HFFc6 (cell line): ENCODE measurements at places on chromosomes 3 and 15.

- peaks cover 13% of the 10 kb centered on the region for H3K4me1 ChIP-seq
- H3K4me3 ChIP-seq, result no peak overlapping the region
- no peak overlapping the region for H3K27ac ChIP-seq
- no peaks in the 10 kb centered on the region; the same call in 1 of the 2 replicates for H3K36me3 ChIP-seq
Measured at GRCh38 chr3:16520970-16521881, 7.7 kb upstream of the RFTN1 start.

DNA sequence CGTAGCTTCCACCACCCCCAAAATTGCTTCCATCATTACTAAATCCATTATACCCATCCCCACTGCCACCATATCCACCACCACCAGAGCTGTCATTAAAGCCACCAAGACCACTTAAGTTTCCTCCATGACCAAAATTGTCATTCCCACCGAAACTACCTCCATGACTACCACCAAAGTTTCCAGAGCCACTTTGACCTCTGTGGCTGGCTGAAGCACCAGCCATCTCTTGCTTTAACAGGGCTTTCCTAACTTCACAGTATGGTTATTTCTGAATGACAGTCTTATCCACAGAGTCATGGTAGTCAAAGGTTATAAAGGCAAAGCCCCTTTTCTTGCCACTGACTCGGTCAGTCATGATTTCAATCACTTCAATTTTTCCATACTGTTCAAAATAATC lies 24.3 kb upstream of the DENND4A start:
- H3K4me1 ChIP-seq, result peaks cover 19% of the 10 kb centered on the region
- no peak overlapping the region for H3K4me3 ChIP-seq
- H3K27ac ChIP-seq, result no peak overlapping the region

GRCh38 chr3:137514853-137515252 lies 249.3 kb upstream of the SOX14 start:
- H3K36me3 ChIP-seq, result no peaks in the 10 kb centered on the region
- no peak for DNase-seq
- no peak overlapping the region for H3K27ac ChIP-seq

GRCh38 chr3:189419683-189420082 lies 211.5 kb upstream of the TP63 start:
- H3K27me3 ChIP-seq, result no peaks in the 10 kb centered on the region
- H3K27ac ChIP-seq, result no peak overlapping the region
- H3K4me3 ChIP-seq, result no peak overlapping the region
- H3K4me1 ChIP-seq, result no peaks in the 10 kb centered on the region

GRCh38 chr3:68018275-68018674 lies 363.9 kb upstream of the SUCLG2 start:
- H3K36me3 ChIP-seq, result no peaks in the 10 kb centered on the region
- no peak overlapping the region for H3K4me3 ChIP-seq
- H3K27me3 ChIP-seq, result no peaks in the 10 kb centered on the region
- no peak overlapping the region for H3K27ac ChIP-seq
- DNase-seq, result no peak
- no peaks in the 10 kb centered on the region for H3K4me1 ChIP-seq

GRCh38 chr3:189911001-189911400 lies 209.7 kb downstream of the P3H2 start:
- H3K27ac ChIP-seq, result no peak overlapping the region
- H3K4me3 ChIP-seq, result no peak overlapping the region
- peaks cover 42% of the 10 kb centered on the region for H3K4me1 ChIP-seq
- no peaks in the 10 kb centered on the region for H3K36me3 ChIP-seq
- no peak for DNase-seq

GRCh38 chr15:51736751-51737521 lies 519 bp downstream of the LYSMD2 start:
- peaks cover 49% of the 10 kb centered on the region for H3K4me1 ChIP-seq
- peak overlapping the region; percentile 40; the same call in 1 of the 2 replicates for H3K27ac ChIP-seq
- no peaks in the 10 kb centered on the region for H3K36me3 ChIP-seq
- no peaks in the 10 kb centered on the region; the same call in 1 of the 2 replicates for H3K27me3 ChIP-seq

GRCh38 chr3:194986208-194987043 lies 284.5 kb downstream of the XXYLT1 start:
- no peak overlapping the region for H3K4me3 ChIP-seq
- no peaks in the 10 kb centered on the region for H3K36me3 ChIP-seq
- no peak for DNase-seq
- H3K4me1 ChIP-seq, result no peaks in the 10 kb centered on the region

- no peaks in the 10 kb centered on the region; the same call in 1 of the 2 replicates for H3K27me3 ChIP-seq
- H3K4me3 ChIP-seq, result no peak overlapping the region
- no peak overlapping the region; the same call in 1 of the 2 replicates for H3K27ac ChIP-seq
- H3K36me3 ChIP-seq, result no peaks in the 10 kb centered on the region
- peak; percentile 44 for DNase-seq
Measured at GRCh38 chr15:87144775-87145174, 1065.1 kb downstream of the AGBL1 start.

DNA sequence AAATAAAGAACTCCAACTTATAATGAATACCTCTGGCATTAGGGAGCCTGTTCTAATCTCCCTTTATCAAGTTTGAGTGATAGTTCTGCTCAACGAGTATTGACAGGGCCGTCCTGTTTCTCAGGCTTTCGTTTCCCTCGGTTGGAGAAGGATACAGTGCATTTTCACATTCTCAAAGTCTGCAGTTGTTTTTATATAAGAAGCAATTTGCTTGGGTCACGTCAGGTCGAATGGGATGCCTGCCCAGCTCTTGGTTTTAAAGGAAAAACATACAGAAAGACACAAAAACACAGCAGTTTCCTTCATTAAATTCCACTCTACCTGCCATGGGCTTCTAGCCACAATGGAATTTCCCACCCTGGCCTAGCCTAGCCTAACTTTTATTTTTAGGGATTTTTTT lies 366.3 kb downstream of the TIGIT start:
- no peaks in the 10 kb centered on the region for H3K27me3 ChIP-seq
- peak overlapping the region; percentile 51 for H3K27ac ChIP-seq
- peaks cover 26% of the 10 kb centered on the region for H3K4me1 ChIP-seq

- peak; percentile 89 for DNase-seq
- no peaks in the 10 kb centered on the region for H3K36me3 ChIP-seq
- H3K27ac ChIP-seq, result peak overlapping the region; percentile 72
- H3K27me3 ChIP-seq, result no peaks in the 10 kb centered on the region; the same call in none of the 2 replicates
- peak overlapping the region; percentile 50 for H3K4me3 ChIP-seq
Measured at GRCh38 chr15:84914909-84915605, 30.6 kb downstream of the SLC28A1 start.

GRCh38 chr3:75985432-75985831 lies 200.1 kb upstream of the ZNF717 start:
- no peak overlapping the region for H3K27ac ChIP-seq
- peaks cover 4% of the 10 kb centered on the region; the same call in 1 of the 2 replicates for H3K36me3 ChIP-seq
- H3K27me3 ChIP-seq, result no peaks in the 10 kb centered on the region

- H3K27ac ChIP-seq, result no peak overlapping the region
- no peak for DNase-seq
- H3K4me1 ChIP-seq, result no peaks in the 10 kb centered on the region
- H3K36me3 ChIP-seq, result no peaks in the 10 kb centered on the region
- H3K27me3 ChIP-seq, result peaks cover 37% of the 10 kb centered on the region
Measured at GRCh38 chr15:38627689-38628277, 63.2 kb upstream of the RASGRP1 start.

DNA sequence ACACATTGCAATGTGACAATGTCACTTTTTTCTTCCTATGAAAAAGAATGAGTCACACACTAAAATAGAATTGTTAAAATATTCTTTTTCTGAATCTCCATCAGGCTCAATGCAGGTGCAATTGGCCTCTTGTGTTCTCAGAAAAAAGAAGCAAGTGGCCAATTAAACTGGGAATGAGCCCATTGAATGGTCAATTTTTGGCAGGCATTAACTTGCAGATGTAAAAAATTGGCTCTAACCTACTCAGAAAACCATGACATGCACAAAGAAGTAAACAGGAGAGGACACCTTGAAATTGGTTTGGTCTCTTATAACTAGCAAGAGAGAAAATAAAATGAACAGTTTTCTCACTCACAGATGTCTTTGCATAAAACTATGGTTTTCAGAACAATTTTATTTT lies 820.8 kb downstream of the TBL1XR1 start:
- no peak for DNase-seq
- no peak overlapping the region for H3K27ac ChIP-seq
- no peaks in the 10 kb centered on the region for H3K4me1 ChIP-seq
- H3K27me3 ChIP-seq, result no peaks in the 10 kb centered on the region
- no peak overlapping the region for H3K4me3 ChIP-seq
- no peaks in the 10 kb centered on the region for H3K36me3 ChIP-seq

GRCh38 chr15:78714890-78715289 lies 73.9 kb upstream of the CHRNB4 start:
- DNase-seq, result no peak
- no peaks in the 10 kb centered on the region for H3K36me3 ChIP-seq
- no peak overlapping the region for H3K4me3 ChIP-seq
- H3K27ac ChIP-seq, result no peak overlapping the region
- H3K4me1 ChIP-seq, result peaks cover 22% of the 10 kb centered on the region

DNA sequence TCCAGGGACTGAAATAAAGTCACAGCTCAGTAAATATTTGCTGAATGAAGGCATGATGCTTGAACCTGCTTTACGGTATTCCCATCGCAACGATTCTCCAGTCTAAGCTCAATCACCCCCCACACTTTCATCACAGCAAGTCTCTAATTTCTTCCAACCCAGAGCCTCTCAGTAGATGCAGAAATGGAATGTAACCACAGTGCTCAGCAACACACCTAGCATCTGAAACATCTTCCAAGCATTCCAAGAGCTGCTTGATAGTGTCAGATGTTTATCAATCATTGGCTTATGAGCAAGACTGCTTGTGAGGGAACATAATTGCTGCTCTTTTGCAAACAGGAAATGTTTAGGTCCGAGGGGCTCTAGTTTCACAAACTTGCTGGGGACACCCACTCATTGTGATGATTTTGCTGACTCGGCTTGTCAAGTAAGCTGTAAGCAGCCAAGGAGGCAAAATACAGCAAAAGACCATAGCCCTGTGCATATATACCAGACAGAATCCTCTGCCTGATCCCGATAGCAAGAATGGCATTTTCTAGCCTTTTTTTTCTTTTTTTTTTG lies 751.2 kb downstream of the NR2F2 start:
- H3K4me3 ChIP-seq, result no peak overlapping the region
- H3K4me1 ChIP-seq, result no peaks in the 10 kb centered on the region
- no peak overlapping the region for H3K27ac ChIP-seq
- DNase-seq, result no peak
- peaks cover 2% of the 10 kb centered on the region; the same call in 1 of the 2 replicates for H3K27me3 ChIP-seq

- no peak overlapping the region for H3K4me3 ChIP-seq
- H3K27me3 ChIP-seq, result peaks cover 42% of the 10 kb centered on the region
- no peaks in the 10 kb centered on the region for H3K36me3 ChIP-seq
- no peak for DNase-seq
- H3K4me1 ChIP-seq, result peaks cover 6% of the 10 kb centered on the region; the same call in 1 of the 2 replicates
- H3K27ac ChIP-seq, result no peak overlapping the region
Measured at GRCh38 chr15:101554115-101554915, 64.8 kb upstream of the PCSK6 start.

DNA sequence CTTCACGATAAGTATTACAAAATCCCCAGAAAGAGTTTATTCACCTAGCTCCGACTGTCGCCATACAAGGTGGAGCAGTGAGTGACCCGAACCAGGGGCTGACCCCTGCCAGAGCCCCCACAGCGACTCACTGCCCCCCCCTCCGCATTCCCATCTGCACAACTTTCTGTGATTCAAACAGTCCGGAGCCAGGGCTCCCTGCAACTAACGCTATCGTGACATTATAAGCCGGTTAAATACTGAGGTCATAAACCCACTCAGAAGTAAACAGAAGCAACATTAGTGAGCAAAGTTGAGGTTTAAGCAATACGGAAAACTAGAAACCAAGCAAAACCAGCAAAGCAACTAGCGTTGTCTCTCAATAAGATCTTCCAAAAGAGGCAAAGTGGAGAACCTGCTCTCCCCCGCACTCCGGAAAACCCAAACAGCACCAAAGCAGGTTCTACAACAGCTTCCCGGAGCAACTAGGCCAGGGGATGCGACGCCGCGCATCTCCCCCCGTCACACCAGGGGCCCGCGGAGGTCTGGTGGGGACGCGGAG lies 642 bp downstream of the SCAP start:
- DNase-seq, result peak; percentile 22
- no peaks in the 10 kb centered on the region for H3K36me3 ChIP-seq
- H3K27ac ChIP-seq, result peak overlapping the region; percentile 67
- H3K4me1 ChIP-seq, result peaks cover 28% of the 10 kb centered on the region
- peak overlapping the region; percentile 94 for H3K4me3 ChIP-seq

DNA sequence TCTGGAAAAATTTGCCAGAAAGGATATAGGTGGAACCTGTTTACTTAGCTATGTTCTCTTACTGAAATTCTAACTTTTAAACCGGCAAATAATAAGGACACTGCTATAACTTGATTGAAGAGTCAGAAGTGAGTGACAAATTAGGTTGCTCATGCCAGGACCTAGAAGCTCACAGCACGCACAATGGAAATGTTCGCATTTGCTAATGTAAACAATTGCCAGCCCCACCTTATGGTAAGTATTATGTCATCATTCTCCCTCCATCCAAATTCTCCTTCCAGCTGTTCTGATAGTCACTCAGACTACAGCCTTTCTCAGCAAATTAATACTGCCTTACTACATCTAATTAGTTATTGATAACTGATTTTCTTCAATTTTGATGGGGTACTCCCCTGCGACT lies 4.8 kb upstream of the STXBP5L start:
- H3K36me3 ChIP-seq, result no peaks in the 10 kb centered on the region
- peaks cover 8% of the 10 kb centered on the region for H3K4me1 ChIP-seq
- H3K27me3 ChIP-seq, result peaks cover 27% of the 10 kb centered on the region
- H3K4me3 ChIP-seq, result no peak overlapping the region

- no peak for DNase-seq
- no peaks in the 10 kb centered on the region for H3K27me3 ChIP-seq
- no peaks in the 10 kb centered on the region for H3K4me1 ChIP-seq
- H3K4me3 ChIP-seq, result no peak overlapping the region
- H3K36me3 ChIP-seq, result no peaks in the 10 kb centered on the region
Measured at GRCh38 chr3:165800970-165801369, 36.3 kb downstream of the BCHE start.

DNA sequence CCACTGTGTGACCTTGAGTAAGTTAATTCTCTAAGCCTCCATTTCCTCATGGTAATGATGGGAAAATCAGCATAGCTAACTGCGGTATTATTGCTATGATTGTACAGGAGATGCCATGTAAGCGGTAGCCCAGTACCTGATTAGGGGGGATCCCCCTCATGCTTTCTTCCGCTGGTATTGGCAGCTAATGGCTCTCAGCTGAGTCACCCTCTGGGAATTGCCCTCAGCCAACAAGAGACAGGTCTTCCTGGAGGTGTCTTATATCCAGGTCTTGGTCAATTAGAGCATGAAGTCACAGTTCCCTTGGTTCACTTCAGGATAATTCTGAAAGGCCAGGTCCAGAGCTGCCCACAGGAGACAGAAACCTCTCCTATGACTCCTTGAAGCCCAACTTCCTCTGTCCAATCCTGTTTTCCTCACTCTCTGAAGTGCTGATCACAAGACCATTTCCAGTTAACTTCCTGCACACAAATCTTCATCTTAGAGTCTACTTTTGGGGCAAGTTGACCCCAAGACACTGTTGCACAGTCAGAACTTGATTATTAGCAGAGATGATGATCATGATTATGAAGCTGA lies 724.7 kb upstream of the ZNF385D start:
- H3K36me3 ChIP-seq, result no peaks in the 10 kb centered on the region
- no peak overlapping the region for H3K4me3 ChIP-seq
- no peaks in the 10 kb centered on the region for H3K4me1 ChIP-seq
- H3K27ac ChIP-seq, result no peak overlapping the region
- no peak for DNase-seq
